ENCODE measurements at places on chromosomes 5 and 9. TPM values are rescaled to one million over a fixed set of nuclear protein-coding genes. Genes with fewer than 3 reads are reported as not detected.

Gene SEMA6A
- total RNA-seq, result 19.8 TPM

Gene FOXD1
- total RNA-seq, result 15.2 TPM

Gene DCTN3
- 61.4 TPM for total RNA-seq

Gene PDE6A
- total RNA-seq, result not detected

DNA sequence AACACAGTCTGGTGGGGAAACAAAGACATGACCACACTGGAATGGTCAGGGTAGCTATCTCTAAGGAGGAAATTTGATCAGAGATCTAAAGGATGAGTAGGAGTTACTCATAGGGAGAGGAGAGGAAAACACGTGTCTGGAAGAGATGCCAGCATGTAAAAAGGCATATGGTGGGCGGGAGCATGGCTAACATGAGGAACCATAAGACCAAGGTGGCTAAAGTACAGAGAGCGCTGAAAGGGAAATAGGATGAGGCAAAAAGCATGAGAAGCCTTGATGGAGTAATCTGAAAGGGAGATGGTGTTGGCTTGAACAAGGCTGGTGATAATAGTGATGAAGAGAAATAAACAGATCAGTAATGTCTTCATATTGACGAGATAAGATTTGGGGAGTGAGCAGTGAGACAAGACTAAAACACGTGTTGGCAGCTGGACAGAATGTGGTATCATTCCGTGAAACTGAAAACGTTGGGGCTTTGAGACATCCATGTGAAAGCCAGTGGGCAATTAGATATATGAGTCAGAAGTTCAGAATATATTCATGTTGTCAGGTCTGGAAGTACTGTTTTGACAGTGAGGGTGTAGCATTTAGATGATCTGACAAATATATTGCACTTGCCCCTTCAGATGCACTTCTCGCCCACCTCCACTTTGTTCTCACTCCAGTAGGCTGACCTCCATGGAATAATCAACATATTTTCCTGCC lies 209.1 kb upstream of the KCNN2 start:
- DNase-seq, result no peak

GRCh38 chr9:87714819-87715218 lies 11.1 kb upstream of the CTSL start:
- DNase-seq, result no peak

- no peak for DNase-seq
Observed at GRCh38 chr5:67724412-67725135, 491.0 kb upstream of the PIK3R1 start.
